ENCODE measurements at places on chromosomes 2 and 18.

- no peak for DNase-seq
Measured at GRCh38 chr2:95068256-95068655, 42.7 kb downstream of the MAL start.

DNA sequence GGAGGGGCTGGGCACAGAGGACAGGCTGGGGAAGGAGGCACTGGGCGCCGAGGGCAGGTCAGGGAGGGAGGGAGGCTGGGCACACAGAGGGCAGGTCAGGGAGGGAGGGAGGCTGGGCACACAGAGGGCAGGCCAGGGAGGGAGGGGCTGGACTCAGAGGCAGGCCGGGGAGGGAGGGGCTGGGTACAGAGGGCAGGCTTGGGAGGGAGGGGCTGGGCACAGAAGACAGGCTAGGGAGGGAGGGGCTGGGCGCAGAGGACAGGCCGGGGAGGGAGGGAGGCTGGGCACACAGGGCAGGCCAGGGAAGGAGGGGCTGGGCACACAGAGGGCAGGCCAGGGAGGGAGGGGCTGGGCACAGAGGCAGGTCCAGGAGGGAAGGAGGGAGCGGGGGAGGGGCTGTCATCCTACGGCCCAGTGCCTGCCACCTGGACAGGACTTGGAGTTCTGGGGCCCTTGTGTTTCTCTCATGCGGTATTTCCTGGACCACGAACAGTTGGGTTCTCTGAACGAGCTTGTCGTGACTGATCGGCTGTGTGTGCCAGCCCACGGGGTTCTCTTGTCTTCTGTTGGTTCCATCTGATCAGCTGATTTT, 46.7 kb upstream of the KCNG2 start:
- no peak for DNase-seq

DNA sequence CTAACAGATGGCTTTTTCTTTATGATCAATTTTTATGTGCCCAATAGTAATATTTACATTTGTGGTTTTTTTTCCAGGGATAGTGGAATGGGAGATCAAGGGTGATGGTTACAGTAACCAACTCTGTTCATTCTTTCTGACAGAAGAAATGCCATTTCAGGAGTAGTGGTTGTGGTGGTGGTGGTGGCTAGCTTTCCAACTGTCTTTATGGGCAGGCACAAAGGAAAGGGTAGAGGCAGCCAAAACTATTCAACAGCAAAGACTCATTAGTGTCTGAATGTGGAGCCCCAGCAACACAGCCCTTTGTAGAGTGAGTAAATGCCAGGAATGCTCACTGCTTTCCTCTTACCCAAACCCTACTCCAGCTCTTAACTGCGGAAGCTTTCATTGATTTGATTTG, 227.7 kb downstream of the RND3 start:
- no peak for DNase-seq

DNA sequence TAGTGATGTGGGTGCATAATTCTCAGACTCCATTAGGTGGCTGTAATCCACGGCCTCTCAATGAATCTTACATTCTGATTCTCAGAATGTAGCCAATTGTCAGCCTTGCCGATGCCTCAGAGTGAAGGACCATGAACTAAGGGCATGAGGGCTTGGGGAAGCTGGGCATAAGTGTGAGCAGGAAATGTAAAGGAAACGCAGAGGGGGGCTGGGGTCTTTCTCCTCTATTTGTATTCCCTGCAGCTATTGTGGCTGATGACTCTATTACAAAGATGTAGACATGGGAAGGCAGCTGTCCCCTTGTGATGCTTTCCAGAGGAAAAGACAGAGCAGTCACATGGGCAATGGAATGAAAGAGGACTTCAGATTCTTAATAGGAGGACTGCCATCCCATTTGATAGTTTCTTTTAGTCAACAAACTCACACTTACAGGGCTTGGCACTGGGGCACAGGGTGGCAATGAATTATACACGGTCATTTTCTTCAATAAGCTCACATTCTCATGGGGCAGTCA, 353.2 kb upstream of the PKDCC start:
- no peak for DNase-seq

DNA sequence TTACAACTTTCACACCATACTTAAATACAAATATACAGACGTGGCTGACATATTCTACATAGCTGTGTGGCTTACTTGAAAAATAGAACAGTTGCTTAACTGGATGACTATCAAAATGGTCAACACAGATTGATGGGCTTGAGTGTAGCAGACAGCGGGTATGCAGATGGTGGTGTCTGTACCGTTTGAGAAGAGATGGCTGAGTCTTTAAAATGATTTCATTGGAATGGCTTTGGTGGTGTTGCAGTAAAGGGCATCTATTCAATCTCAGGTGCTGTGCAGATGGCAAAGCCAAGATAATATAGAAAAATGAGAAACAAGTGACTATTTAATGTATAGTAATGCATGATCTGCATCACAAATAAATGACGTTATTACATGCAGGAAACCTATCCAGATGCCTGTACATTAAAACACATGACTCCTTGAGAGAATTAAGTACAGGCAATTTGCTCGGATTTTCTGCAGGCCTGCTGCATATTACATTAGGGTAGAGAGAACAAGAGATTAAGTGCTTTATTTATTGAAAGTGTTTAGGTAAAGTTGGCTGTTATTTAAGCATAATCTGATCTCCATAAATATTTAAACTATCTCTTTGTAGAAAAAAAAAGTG, 68.5 kb downstream of the AGPS start:
- DNase-seq: no peak

DNA sequence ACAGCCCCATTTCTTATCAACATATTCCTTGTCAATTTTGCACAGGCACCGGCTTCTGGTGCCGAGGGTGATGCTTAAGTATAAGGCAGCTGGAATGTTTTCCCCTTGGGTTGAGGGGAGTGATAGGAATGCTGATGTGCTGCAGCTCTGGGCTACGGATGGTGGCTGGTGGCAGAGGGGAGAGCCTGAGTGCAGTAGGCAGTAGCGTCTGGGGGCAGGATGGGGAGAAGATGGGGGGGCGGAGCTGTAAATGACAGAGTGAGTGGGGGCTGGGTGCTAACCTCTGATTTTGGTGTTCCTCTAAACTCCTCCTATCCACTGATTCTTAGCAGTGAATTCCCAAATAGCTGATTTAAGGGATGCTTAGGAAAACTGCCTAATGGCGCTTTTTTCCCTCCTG, 20.7 kb downstream of the TMEM178A start:
- DNase-seq: no peak

- DNase-seq: no peak
Measured at GRCh38 chr2:72548081-72548764, 277.6 kb downstream of the EXOC6B start.

- no peak for DNase-seq
Measured at GRCh38 chr2:219327719-219328118, 4.8 kb downstream of the RESP18 start.

All from stimulated activated CD8-positive, alpha-beta memory T cell treated with anti-CD3 and anti-CD28 coated beads, Interleukin-2, amount 100 ng/mL, for 48 hours (primary cell).